ENCODE measurements at places on chromosomes 1 and 21.

DNA sequence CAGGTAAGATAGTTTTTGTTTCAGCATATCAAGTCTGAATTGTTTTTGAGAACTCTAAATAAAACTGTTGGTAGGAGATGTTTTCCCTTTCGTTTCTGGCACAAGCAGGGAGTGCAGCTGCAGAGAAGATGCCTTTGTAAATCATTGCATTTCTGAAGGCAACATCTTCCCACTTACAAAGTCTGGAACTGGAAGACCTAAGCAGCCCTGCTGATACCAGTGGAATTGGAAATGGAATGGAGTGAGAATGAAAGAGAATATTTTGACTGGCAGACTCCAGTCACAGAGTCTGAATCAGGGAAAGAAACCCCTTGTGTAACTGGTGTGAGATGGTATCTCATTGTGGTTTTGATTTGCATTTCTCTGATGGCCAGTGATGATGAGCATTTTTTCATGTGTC, 815.6 kb downstream of the LTN1 start:
- no peak overlapping the region for H3K4me3 ChIP-seq
- DNase-seq, result no peak
- no peaks in the 10 kb centered on the region for H3K27me3 ChIP-seq
- H3K27ac ChIP-seq, result no peak overlapping the region
- no peaks in the 10 kb centered on the region for H3K36me3 ChIP-seq

GRCh38 chr1:56788102-56788501, 31.1 kb downstream of the FYB2 start:
- peaks cover 10% of the 10 kb centered on the region for H3K4me1 ChIP-seq
- peak overlapping the region; percentile 60 for H3K27ac ChIP-seq
- H3K27me3 ChIP-seq, result no peaks in the 10 kb centered on the region
- DNase-seq, result no peak
- H3K4me3 ChIP-seq, result no peak overlapping the region

DNA sequence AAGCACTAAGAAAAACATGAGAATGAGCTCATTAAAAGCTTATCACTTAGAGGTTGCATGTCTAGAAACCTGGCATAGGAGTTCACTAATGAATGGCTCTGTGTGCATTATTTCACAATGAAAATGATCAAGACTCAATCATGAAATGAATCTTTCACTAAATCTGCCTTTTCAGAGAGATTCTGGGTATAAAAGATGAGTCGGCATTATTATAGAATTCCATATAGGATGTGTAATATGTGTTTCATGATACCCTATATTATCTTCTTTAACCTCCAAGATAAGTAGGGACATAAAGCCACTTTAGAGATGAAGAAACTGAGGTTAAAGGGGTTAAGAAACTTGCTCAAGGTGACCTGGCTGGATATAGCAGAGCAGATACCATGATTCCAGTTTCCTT, 368.1 kb downstream of the DUSP10 start:
- no peaks in the 10 kb centered on the region for H3K36me3 ChIP-seq
- no peak overlapping the region for H3K4me3 ChIP-seq
- no peak overlapping the region for H3K27ac ChIP-seq
- H3K4me1 ChIP-seq, result no peaks in the 10 kb centered on the region

- DNase-seq, result no peak
- no peaks in the 10 kb centered on the region for H3K36me3 ChIP-seq
- H3K27ac ChIP-seq, result no peak overlapping the region
- no peak overlapping the region for H3K4me3 ChIP-seq
- H3K4me1 ChIP-seq, result no peaks in the 10 kb centered on the region
Observed at GRCh38 chr21:23939369-23940065, 1667.8 kb downstream of the MRPL39 start.

DNA sequence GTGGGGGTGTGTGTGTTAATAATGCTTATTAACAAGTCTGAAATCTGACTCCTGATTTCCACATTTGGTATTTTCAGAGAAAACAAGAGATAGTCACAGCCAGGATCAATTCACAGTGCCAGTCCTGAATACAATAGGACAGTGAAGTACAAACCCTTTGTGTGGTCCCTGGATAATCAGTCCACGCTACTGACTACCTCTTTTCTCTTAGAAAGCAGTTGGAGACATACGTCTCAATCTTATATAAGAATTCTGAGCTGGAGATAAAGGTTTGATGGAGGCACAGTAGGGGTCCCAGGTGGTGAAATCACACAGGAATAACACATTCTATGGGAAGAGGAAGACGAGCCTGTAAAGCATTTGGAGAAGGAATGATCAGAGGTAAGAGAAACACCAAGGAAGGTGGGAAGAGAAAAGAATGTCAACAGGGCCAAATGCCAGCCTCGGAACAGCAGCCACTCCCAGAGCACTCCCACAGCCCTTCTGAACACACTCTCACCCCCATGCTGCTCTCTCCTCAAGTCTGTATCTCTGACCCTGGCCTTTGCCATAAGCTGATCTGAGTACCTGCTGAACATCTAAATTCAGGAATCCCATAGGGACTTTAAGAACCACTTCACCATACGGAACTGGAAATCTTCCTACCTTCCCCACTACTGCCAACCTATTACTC, 48.6 kb downstream of the TRAF5 start:
- no peak overlapping the region for H3K4me3 ChIP-seq
- H3K36me3 ChIP-seq, result no peaks in the 10 kb centered on the region

- H3K27ac ChIP-seq, result no peak overlapping the region
- H3K27me3 ChIP-seq, result no peaks in the 10 kb centered on the region
- H3K4me1 ChIP-seq, result peaks cover 14% of the 10 kb centered on the region
- no peaks in the 10 kb centered on the region for H3K36me3 ChIP-seq
- H3K4me3 ChIP-seq, result no peak overlapping the region
Observed at GRCh38 chr1:178912597-178912996, 41.7 kb upstream of the ANGPTL1 start.

DNA sequence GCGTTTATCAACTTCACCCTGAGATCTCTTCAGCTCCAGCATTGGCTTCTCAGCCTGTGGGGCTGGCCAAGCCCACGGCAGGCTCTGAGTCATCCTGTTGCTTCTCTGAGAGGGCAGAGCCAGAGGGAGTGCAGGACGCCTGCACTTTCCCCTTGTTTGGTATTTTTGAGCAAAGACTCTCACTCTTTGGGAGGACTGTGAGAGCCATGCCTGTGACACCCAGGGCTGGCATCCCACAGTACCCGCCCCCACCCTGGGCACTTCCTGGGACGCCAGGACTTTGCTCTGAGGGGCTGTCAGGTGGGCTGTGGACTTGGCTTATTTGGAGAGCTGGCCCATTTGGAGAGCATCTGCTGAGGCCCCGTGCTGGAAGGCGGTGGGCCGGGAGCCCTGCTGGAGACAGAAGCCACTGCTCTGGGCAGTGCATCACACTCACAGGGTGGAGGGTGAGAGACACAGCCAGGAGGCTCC, 37.4 kb downstream of the VANGL1 start:
- no peaks in the 10 kb centered on the region for H3K4me1 ChIP-seq
- no peak overlapping the region for H3K4me3 ChIP-seq
- no peak overlapping the region for H3K27ac ChIP-seq

Data from liver (tissue), 10 donors.